ENCODE measurements at places on chromosomes 4 and X.
A peak's percentile ranks its signal among the peaks of the same experiment; 100 is the strongest.

GRCh38 chr4:74873545-74874301 lies 59.2 kb upstream of the PARM1 start:
- H3K4me3 ChIP-seq = no peak overlapping the region
- no peaks in the 10 kb centered on the region for H3K4me1 ChIP-seq
- no peaks in the 10 kb centered on the region for H3K36me3 ChIP-seq
- H3K27ac ChIP-seq = no peak overlapping the region

- DNase-seq = no peak
- H3K27ac ChIP-seq = no peak overlapping the region
- no peaks in the 10 kb centered on the region for H3K36me3 ChIP-seq
- H3K4me3 ChIP-seq = no peak overlapping the region
- H3K27me3 ChIP-seq = no peaks in the 10 kb centered on the region
These were observed 502.8 kb downstream of the CFAP47 start for GRCh38 chrX:36422368-36422767.

DNA sequence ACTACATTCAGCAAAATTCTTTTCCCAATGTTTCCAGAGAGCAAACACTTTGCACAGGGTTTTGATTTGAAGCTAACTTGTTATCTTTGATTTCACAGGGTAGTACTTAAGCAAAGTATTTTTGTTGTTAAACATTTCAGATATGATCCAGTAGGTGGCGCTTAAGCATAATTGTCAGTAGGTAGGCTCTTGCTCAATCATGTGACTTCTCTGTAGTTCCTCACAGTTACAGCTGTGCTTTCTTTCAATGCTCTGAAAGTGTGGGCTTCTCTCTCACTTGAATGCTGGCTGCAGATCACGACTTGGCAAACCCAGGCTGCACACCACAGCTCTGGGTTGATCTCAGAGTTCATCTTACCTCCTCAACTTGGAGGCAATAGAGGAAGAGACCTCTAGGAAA lies 1016.5 kb downstream of the SH3BGRL start:
- no peaks in the 10 kb centered on the region for H3K27me3 ChIP-seq
- H3K27ac ChIP-seq = no peak overlapping the region
- DNase-seq = no peak
- no peaks in the 10 kb centered on the region for H3K36me3 ChIP-seq

- no peak overlapping the region for H3K4me3 ChIP-seq
- no peak for DNase-seq
- no peaks in the 10 kb centered on the region for H3K4me1 ChIP-seq
- no peaks in the 10 kb centered on the region for H3K36me3 ChIP-seq
- no peak overlapping the region for H3K27ac ChIP-seq
- no peaks in the 10 kb centered on the region for H3K27me3 ChIP-seq
These were observed 414.9 kb downstream of the CENPC start for GRCh38 chr4:67130411-67130810.

DNA sequence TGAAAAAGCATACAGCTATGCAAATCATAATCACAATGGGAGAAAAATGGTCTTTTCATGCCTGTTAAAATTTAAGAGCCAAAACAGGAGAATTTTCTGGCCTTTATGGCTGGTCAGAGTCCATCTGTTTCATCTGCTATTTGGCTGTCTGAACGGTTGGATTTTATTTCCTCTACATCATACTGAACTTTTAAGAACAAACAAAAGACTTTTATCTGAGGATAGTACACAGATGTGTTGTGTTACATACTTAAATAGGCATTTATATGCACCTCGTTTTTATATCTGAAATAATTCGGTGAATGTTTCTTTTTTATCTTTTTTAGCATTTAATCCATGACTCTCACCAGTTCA lies 18.0 kb upstream of the WWC2 start:
- no peaks in the 10 kb centered on the region for H3K36me3 ChIP-seq
- H3K4me1 ChIP-seq = peaks cover 15% of the 10 kb centered on the region
- peak overlapping the region; percentile 66 for H3K27ac ChIP-seq
- H3K4me3 ChIP-seq = no peak overlapping the region
- DNase-seq = no peak

Data from liver (tissue), 10 donors.